ENCODE measurements at places on chromosomes 7 and 10.
A peak's percentile ranks its signal among the peaks of the same experiment; 100 is the strongest.

DNA sequence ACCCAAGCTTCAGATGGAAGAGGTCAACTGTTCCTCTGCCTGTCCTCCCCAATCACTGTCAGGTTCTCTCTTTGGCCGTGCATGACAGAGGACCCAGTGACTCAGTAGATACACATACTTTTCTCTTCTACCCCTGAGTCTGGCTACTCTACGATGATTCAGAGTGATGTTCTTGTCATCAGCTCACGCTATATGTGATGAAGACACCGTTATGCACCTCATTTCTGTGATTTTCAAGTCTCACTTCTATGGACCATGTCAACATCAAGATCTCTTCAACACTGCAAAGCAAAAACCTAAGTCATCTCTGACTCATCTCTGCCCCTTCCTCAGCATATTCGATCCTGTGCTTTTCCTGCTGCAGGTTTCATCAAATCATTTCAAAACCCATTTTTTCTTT lies 76.6 kb upstream of the DGKI start:
- DNase-seq: peak; percentile 83

DNA sequence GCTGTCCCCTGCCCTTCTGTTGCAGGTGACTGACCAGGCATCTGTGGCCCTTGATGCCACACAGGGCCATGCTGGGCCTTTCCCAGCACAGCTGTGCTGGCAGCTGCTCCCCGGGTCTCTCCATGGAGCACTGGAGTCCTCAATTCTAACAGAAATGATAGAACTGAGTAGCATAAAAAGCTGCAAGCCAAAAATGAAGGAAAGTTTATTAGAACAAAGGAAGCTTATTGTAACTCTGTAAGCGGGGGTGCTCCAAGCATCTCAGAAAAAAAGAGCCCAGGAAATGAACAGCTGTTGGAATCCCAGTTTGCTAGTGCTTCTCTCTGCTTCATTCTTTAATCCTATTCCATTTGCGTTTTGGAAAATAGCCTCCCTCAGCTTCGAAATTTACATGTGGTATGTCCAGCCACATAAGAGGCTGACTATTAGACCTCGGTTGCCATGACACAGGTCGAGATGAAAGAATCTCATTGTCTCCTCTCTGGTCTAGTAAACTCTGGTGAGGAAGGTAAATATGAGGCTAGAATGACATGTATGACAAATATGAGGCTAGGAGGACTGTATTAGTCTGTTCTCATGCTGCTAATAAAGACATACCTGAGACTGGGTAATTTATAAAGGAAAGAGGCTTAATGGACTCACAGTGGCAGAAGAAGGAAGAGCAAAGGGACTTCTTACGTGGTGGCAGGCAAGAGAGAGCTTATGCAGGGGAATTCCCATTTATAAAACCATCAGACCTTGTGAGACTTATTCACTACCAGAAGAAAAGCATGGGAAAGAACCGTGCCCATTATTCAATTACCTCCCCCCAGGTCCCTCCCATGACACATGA lies 23.7 kb downstream of the EPDR1 start:
- peak; percentile 25 for DNase-seq

- DNase-seq: no peak
These were observed 182.5 kb upstream of the AKR1E2 start for GRCh38 chr10:4643471-4643870.

DNA sequence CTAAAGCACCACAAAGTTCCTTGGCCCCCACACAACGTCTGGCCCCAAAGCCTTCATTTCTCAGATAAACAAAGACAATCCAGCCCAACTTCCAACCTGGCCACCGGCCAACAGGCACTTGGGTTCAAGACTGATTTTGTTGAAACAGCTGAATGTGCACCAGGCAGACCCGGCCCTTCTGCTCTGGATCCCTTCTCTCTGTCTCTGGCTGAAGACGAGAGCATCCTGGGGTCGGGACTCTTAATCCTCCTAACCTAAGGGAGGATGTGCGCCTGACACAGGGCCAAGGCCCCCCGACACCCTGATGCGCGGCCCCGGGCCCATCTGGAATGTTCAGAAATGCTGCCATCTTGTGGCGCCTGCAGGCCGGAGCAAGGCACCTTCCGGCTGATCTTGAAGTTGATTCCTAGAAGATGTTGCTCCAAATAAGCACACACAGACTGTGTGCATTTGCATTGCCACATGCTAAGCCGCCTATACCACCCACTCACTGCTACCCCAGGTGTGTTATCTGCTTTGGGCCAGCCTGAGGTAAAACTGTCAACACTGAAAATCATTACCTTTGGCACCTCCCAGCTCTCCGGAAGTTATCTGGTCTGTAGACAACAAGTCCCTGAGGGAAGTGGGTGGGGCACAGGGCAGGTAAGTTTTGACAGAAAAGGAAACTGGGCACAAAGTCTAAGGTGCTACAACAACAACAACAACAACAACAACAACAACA lies 98.4 kb upstream of the HABP2 start:
- peak; percentile 15 for DNase-seq

DNA sequence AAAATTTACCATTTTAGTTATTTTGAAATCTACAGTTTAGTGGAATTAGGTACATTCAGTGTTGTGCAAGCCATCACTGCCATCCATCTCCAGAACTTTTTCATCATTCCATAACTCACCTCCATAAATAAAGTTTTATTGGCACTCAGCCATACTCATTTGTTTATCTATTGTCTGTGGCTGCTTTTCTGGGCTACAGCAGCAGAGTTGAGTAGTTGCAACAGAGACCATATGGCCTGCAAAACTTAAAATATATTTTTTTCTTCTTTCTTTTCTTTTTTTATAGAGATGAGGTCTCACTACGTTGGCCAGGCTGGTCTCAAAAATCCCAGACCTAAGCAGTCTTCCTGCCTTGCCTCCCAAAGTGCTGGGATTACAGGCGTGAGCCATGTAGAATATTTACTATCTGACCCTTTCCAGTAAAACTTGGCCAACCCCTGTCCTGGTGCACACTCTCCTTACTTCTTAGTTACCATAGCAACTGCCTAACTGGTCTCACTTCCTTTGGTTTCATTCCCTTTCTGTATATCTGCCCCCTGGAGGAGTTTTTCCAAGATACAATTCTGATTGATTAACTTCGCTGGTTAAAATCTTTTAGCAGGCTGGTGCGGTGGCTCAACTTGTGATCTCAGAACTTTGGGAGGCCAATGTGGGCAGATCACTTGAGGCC lies 133.2 kb downstream of the CUX1 start:
- DNase-seq: peak; percentile 39

- DNase-seq: peak; percentile 61
These were observed 19.7 kb downstream of the DNAJC12 start for GRCh38 chr10:67818323-67818722.

DNA sequence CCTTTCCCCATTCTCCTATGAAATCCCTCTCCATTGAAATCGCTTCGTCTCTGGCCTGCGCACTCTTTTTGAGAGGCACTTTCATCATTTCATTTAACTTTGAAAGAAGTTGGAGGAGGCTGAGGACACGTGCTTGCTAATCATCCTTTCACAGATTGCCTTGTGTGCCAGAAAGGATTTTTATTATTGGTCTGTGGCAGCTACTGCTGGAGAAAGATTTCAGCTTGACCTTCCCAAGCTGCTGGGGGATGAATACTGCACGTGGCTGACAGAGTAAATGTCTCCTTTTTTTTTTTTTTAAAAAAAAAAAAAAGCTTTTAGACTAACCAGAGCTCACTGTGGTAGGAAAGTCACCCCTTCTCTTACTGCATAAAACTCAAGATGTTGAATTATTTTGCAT lies 44.2 kb upstream of the KCNIP2 start:
- no peak for DNase-seq

GRCh38 chr7:44167920-44168319 lies 21.3 kb downstream of the GCK start:
- DNase-seq: no peak

DNA sequence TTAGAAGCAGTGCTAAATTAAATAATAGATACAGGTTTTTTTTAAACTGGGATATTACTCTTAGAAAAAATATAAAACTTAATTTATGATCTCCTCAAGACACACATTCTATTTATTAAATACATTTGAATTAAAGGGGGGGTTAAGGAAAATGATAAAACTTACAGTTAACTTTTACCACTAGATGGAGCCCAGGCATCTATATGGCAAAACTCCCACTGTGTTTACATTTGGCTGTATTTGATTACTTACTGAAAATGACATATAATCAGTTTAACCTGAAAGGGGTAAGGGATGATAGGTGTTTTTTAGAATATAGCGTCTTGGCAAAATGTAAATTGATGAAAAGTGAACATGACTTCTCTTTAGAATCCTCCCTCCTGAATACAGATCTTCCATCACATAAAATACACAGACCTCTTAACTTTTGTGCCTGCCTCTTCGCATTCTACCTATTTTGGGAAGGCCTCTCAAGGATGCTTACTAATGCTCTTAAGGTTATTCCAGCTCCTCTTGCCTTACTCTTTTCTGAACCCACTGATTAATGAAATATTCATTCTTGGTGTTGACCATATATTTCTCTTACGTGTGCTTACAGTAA lies 235.7 kb downstream of the AGMO start:
- peak; percentile 11 for DNase-seq

DNA sequence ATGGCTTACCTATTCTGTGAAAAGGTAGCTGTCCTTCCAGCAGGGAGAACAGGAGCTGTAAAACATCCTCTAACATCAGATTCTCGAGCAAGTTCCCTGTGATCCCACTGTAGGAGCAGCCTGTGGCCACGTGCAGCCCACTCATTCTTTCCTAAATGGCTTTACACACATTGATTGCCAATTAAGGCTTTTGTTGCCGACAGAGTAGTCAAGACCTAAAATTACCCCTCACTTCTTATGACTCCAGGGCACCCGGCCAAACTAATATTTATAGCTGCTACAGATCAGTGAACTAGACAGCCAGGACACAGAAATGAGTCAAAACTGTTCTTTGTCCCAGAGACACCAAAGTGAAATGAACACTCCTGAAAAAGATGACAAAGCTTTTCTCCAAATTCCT lies 832.1 kb downstream of the SORCS3 start:
- DNase-seq: no peak

- DNase-seq: no peak
These were observed 39.2 kb upstream of the ENO4 start for GRCh38 chr10:116810120-116810500.

GRCh38 chr7:1961701-1962276 lies 271.0 kb downstream of the MAD1L1 start:
- DNase-seq: peak; percentile 99

GRCh38 chr10:124042656-124043309 lies 50.6 kb downstream of the CHST15 start:
- no peak for DNase-seq

DNA sequence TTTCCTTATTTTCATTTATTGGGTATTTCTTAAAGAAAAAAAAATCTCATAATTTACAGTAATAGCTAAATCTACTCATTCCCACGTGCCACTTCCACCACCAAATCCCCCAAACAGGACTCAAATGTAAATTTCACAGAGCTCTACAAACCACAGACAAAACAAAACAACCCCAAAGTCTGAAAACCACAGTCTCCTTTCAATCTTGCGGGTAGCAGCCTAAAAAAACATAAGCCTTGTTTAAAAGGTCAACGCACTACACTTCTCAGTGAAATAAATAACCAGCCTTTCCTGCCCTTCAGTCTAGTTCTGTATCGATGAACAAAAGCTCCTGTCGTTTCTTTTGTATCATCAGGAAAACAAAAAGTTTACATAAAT lies 121.8 kb upstream of the AFAP1L2 start:
- no peak for DNase-seq

GRCh38 chr10:98086837-98087708 lies 47.4 kb upstream of the R3HCC1L start:
- no peak for DNase-seq

GRCh38 chr7:50507898-50508470 lies 57.2 kb downstream of the DDC start:
- DNase-seq: no peak

- no peak for DNase-seq
These were observed 63.0 kb downstream of the CCDC71L start for GRCh38 chr7:106597751-106598546.

DNA sequence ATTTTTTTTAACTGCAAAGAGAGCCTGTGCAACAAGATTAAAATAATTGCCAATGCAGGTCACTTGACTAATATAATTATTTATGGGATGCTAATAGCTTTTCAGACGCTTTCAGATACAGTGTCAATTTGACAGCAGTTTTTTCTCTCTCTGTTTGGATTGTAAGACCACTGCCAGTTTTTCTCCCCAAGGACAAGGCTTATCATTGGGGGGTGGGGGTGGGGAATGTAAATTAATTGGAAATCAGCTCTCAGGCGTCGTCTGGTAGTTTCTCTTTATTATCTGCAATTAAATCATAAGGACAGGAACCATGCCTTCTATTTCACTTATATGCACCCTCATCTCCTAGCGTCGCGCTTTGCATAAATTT lies 559 bp upstream of the LRGUK start:
- no peak for DNase-seq

Measured in HT1080 (cell line).